ENCODE measurements at places on chromosomes 6 and 20.

DNA sequence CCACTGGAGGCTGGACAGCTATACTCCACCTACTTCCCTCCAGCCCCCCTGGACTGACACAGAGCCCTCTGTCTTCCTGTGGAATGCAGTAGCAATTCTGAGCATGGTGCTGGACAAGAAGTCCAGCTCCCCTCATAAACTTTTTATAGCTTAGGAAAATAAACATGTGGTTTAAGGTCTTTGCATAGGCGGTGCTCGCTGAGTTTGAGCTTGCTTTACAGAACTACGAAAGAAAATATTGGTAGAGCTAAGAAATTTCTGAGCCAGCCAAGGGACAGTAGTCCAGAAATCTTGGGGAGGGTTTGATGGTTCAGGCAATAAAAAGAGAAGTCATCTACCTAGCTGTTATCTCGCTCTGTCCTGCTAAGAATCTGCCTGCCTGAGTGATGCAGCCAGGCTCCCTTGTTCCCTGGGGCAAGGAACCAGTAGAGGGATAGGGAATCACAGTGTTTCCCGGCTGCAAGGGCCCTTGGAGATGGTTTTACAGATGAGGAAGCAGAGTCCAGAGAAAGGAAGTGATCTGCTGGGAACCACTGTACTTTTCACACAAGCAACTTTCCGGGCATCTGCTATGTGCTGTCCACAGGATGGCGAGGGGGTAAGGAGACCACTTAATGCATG is 343.4 kb downstream of the CDC5L start:
- DNase-seq, result no peak

GRCh38 chr20:46621492-46621891 is 29.8 kb downstream of the SLC13A3 start:
- no peak for DNase-seq

DNA sequence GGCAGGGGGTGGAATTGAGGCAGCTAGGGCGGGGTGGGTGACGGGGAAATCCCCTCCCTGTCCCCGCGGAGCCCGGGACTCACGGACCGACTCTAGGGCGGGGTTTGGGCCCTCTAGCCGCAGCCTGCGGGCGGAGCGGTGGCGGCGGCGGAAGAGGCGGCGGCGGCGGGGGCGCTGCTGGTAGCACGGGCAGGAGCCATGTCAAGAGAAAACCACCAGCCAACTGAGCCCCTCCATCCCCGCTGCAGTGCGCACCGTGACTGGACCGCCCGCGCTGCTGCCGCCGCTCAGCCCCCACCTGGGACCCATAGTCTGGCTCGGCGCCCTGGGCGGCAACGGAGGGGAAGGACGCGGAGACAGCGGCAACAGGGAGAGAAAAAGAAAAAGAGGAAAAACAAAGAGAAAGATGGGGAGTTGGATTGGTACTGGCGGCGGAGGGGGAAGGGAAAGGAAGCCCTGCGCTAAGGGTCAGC is 1.2 kb upstream of the C6orf62 start:
- DNase-seq, result peak; percentile 53

DNA sequence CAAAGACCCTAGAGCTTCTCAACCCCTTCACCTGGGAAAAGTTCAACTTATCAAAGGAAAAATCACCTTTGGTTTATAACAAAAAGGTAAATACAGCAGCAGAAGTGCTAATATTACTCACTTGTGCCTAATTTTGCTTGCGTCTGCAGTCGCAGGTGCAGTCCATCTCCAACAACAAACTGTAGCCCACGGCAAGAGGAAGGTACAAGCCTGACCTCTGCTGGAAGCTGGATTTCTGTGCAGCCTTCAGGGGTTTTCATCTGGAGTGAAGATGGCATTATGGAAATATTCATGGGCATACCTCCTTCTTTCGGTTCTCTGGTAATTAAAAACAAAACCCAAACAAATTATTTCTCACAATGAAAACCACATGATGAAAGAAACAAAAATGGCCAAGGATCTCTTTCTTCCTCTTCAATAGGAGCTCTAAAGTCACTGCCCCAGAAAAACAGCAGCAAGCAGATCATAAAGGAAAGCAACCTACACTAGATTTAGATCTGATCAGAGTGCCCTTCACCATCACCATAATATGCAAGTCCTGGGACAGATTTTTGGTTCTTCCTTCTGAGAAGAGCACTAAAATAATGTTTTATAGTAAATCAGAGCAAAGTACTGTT is 7.8 kb downstream of the UBE3D start:
- DNase-seq, result peak; percentile 63

GRCh38 chr20:49420811-49421295 is 61.6 kb downstream of the KCNB1 start:
- no peak for DNase-seq

Data from KBM-7 (cell line).